ENCODE measurements at places on chromosomes 1 and 21.

GRCh38 chr1:185373813-185374529, 56.9 kb upstream of the IVNS1ABP start:
- no peak for DNase-seq

DNA sequence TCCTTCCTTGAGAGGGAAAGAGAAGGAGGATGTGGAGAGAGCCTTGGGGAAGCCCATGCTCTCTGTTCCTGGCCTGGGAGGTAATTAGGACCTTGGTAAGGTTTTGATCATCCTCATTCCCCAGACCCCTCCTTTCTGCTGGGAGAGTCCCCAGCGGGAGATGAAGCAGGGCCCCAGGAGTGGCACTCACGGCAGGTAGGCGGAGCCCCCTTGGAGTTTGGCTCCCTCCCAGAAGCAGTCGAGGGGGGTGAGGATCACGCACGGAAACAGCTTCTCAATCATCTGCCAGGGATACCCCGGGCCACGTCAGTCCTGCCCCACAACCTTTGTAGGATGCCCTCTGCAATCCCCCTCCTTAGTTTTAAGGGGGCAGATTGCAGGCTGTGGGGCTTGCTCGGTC, 11.5 kb downstream of the PTCH2 start:
- DNase-seq = no peak

DNA sequence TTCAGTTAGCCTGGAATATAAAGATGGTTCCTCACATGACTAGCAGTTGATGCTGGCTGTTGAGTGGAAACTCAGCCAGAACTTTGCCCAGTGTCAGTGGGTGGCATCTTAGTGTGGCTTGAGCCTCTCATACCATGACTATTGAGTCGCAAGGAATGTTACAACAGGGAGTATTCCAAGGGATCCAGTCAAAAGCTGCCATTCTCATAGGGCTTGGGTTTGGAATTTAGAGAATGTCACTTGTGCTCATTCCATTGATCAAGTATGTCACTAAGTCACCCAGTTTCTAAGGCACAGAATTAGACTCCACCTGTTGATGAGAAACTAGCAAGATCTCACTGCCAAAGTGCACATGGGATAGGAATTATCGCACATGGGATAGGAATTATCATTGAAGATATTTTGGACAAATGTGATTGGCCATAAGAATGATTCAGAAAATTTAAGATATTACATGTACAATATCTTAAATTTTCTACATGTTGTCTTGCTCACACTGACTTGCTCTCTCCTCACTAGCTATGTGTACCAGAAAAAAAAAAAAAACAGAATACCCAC, 1290.7 kb upstream of the ADGRL2 start:
- DNase-seq = no peak

GRCh38 chr1:200905411-200906052, 10.8 kb downstream of the INAVA start:
- DNase-seq = no peak

GRCh38 chr1:185681034-185681633, 53.1 kb upstream of the HMCN1 start:
- peak; percentile 28 for DNase-seq

- DNase-seq = no peak
These were observed 79.4 kb upstream of the SELENON start for GRCh38 chr1:25720624-25721023.

GRCh38 chr1:8495928-8496401, 178.1 kb downstream of the SLC45A1 start:
- DNase-seq = no peak

- DNase-seq = no peak
These were observed 24.9 kb upstream of the ETS2 start for GRCh38 chr21:38780879-38781278.

GRCh38 chr1:182129398-182129797, 67.9 kb upstream of the ZNF648 start:
- DNase-seq = no peak

DNA sequence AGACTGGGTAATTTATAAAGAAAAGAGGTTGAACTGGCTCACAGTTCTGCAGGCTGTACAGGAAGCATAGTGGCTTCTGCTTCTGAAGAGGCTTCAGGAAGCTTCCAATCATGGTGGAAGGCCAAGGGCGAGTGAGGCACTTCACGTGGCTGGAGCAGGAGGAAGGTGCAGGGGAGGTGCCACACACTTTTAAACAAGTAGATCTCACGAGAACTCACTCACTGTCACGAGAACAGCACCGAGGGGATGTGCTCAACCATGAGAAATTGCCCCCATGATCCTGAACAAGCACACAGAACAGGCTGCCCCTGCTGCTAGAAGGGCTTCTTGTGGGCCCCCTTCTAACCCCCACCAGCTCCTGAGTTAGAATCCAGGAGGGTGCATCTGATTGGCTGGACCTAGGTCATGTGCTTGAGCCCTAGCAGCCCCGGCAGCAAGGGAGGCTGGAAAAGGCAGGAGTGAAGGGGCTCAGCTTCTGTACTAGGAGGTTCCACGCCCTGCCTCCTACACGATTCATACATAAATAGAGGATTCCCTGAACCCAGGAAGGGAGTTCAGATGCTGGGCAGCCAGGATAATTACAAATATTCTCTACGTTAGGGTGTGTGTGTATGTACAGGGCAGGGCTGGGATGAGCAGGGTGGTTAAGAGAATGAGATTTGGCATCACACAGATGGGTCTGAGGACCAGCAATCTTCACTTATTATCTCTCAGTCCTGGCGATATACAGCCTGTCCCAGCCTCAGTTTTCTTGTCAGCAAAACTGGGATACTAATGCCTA, 72.8 kb upstream of the ATP5PO start:
- DNase-seq = no peak

DNA sequence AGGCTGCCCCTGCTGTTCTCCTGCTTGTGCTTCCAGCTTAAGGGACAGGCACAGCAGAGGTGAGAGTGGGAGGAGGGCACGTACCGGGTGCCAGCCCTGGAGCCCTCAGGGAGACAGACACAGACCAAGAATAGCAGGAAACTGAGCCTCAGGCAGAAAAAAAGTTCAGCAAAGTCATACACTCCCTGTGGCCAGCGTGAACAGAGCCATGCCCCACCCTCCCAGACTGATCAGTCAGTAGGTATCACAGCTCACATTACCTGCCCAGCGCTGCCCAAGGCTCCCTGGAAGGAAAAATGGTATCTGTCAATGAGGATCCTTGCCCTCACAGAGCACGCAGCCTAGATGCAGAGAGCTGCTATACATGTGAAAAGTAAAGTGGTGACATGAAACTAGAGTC, 1.3 kb downstream of the UBL4B start:
- no peak for DNase-seq

GRCh38 chr1:175887981-175888428, 144.6 kb upstream of the TNR start:
- peak; percentile 81 for DNase-seq

DNA sequence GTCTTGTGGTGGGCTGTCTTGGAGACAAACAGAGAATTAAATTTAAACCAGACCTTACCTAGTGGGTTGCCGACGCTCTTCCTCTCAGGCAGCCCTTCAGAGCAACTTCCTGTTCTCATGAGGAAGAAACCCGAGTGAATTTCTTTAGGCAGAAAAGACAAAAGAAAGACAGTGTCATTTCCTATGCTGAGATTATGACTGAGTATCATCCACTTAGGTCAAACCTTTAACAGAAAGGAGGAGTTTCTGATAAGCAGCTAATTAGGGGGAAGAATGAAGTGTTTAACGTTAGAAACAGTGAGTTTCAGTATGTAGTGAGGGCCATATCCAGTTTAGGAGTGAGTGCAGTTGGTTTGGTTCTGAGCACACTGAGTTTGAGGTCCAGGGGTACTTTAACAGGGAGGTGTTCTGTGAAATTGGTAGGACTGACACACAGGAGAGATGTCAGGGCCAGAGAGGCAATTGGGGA, 38.7 kb downstream of the FASLG start:
- DNase-seq = no peak

- DNase-seq = no peak
These were observed 166.8 kb downstream of the ZNF281 start for GRCh38 chr1:200243042-200243437.

GRCh38 chr1:31398246-31398645, 14.8 kb upstream of the SERINC2 start:
- DNase-seq = no peak

- peak; percentile 89 for DNase-seq
These were observed 4.6 kb downstream of the MYCL start for GRCh38 chr1:39896909-39897685.

DNA sequence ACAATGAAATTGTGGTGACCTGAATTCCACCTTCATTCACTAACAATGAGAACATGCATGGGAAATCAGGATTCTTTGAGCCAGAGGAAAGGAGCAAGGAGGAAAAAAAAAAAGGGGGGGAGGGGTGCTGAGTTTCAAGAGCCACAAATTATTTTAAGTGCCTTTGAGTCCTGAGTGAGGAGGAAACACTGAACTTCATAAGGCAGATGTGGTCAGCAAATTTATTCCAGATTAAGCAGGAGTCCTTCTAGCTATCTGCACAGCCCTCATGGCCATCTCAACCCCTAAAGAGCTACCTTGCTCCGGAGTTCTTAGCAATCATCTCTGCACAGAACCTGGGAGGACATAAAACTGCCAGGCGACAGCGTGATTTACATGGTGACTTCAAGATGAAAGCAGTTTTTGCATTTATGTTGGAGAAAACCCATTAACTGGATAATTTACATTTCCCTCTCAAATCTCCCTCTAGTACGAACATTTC, 21.7 kb downstream of the ASTN1 start:
- no peak for DNase-seq

GRCh38 chr1:215568299-215568692, 1.2 kb downstream of the KCTD3 start:
- no peak for DNase-seq

DNA sequence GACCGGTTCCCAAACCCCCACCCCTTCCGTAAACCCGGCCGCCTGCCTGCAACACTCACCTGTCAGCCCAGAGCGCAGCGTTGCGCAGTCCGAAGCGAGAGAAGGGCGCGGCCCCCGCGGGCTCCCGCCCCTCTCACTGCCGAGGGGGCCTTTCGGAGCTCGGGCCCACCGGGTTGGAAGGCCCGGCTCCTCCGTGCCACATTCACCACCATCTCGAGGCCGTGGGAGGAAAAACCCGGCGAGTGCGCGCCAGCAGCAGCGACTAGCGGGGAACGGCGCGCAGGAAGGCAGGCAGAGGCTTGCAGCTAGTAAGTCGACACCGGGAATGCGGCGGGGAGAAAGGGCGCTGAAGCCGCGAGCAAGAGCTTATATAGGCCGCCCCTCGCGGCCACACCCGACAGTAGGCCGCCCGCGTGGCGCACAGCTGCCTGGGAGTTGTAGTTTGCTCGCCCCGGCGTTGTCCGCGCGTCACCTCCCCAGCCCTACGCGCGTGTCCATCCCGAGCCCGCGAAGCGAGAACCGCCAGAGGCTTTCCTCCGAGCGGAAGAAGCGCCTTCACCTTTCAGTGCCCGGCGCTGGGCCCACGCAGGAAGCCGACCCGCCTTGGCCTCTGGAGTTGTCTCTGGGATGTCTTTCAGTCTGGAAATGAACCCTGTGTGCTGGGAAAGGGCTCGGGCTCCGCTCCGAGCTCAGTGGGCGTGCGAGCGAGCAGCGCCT, 10.4 kb upstream of the RAB42 start:
- DNase-seq = peak; percentile 96

GRCh38 chr21:38753557-38753971, 52.2 kb upstream of the ETS2 start:
- no peak for DNase-seq

DNA sequence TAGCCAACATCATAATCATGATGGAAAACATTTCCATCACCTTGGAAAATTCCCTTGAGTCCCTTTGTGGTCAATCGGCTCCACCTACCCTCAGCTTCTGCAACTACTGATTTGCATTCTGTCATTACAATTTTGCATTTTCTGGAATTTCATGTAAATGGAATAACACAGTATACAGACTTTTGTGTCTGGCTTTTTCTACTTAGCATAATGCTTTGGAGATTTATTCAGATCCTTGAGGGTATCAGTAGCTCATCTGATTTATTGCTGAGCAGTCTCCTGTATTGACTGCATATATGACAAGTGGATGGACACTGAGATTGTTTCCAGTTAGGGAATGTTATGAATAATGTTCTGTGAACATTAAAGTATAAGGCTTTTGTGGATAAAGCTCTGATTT, 358.3 kb downstream of the USP25 start:
- no peak for DNase-seq

DNA sequence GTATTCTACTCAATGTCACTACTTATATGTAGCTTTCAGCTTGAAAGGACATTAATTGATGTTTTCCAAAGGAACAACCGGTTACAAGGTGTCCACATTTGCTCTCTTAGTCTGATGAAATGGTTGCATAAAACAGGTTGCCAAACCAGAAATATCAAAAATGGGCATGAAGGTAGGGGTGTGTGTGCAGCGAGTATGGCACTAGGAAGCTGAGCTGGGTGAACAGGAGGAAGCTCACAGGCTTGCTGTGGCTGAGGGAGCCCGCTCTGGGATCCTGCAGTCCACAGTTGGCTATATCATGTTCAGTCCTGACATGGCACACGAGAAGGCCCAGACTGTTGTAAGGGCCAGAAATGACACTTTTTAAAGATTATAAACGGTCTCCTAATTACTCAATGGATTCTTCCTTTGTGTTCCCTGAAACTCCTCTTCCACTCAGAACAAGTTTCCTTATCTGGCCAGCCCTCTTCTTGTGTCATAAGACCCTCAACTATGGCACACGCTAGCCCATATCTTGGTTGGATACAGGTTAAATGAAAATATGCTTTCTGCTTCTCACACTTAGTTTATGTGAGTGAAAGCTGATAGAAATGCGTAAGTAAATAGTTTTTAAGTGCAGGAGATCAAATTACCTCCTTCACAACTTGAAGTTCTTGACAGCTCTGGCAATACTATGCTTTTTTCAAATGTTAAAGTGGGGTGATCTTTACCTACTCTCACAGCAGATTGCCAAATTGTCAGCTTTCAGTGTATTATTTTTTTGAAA, 201.5 kb downstream of the LMO4 start:
- no peak for DNase-seq

GRCh38 chr1:153395136-153395685, 4.3 kb upstream of the S100A8 start:
- DNase-seq = peak; percentile 11

GRCh38 chr1:172944931-172945330, 105.8 kb downstream of the TNFSF18 start:
- no peak for DNase-seq

DNA sequence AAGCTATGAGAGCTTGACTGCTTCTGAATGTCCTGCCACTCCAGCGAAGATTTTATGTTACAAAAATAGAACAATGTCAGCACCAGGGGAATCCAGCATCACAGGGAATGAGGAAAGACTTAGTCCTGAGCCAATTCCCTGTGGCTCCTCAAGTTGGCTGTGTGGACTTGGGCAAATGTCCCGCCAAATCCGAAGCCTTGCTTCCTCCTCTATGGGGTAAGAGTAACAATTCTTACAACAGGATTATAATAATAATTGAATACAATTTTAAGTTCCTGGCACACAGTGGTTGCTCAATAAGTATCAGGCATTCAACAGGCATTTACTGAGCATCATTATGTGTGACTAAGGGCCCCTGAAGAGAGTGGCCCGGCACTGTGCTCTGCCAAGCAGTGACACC, 44.4 kb downstream of the STPG1 start:
- no peak for DNase-seq

GRCh38 chr1:186738926-186739325, 58.7 kb upstream of the PTGS2 start:
- DNase-seq = no peak
